Kidney capillary endothelial cell (primary cell): ENCODE measurements at places on chromosomes 12 and 14.

GRCh38 chr12:59733200-59733599, 137.4 kb downstream of the SLC16A7 start:
- DNase-seq = no peak

GRCh38 chr12:8033153-8034044, 883 bp downstream of the FOXJ2 start:
- no peak for DNase-seq

GRCh38 chr12:109307051-109307450, 2.0 kb downstream of the FOXN4 start:
- DNase-seq = no peak

DNA sequence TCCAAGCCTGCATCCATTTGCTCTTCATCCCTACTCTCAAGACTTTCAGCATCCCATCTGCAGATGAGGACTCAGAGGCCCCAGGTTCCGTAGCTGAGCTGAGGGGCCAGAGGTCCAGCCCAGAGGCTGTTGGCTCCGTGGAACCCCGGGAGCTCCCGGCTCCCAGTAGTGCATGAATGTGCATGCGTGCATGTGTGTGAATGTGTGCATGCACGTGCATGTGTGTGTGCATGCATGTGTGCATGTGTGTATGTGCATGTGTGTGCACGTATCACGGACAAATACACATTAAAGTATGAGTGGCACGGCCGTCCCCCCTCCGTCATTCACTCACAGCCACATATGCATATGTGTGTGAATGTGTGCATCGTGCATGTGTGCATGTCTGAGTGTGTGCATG, 149.9 kb downstream of the KIF26A start:
- no peak for DNase-seq

DNA sequence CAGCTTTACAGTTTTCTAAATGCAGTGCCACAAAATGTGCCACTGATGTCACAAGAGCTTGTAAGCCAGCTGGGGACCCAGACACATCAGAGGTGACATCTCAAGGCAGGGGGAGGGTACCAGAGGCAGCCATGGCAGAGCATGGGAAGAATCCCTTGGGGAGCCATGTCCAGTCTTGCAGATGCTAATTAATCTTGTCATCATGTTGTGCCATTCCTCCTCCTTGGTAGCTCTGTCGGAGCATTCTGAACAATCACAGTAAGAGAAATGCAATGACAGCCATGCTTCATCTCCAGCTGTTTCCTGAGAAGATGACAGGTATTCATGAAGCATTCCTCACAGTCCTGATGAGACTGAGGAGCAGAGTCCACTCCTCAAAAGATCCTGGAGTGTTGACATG, 287.9 kb downstream of the RPAP3 start:
- DNase-seq = no peak

DNA sequence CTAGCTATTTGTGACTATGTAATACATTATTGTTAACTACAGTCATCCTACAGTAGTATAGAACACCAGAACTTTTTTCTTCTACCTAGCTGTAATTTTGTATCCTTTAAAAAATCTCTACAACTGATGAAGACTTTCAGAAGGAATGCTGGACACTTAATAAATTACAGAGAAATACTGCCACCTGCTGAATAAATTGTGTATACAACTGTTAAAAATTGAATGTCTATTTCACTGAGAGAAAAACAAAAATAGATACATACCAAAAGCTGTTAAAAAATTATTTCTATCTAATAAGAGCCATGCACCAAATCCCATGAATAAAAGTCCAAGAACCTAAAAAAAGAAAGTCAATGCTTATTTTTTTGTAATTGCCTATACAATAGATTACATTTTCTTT, 6.6 kb downstream of the TSPAN19 start:
- peak; percentile 37 for DNase-seq

GRCh38 chr12:51823875-51824565, 24.5 kb downstream of the FIGNL2 start:
- peak; percentile 53 for DNase-seq

DNA sequence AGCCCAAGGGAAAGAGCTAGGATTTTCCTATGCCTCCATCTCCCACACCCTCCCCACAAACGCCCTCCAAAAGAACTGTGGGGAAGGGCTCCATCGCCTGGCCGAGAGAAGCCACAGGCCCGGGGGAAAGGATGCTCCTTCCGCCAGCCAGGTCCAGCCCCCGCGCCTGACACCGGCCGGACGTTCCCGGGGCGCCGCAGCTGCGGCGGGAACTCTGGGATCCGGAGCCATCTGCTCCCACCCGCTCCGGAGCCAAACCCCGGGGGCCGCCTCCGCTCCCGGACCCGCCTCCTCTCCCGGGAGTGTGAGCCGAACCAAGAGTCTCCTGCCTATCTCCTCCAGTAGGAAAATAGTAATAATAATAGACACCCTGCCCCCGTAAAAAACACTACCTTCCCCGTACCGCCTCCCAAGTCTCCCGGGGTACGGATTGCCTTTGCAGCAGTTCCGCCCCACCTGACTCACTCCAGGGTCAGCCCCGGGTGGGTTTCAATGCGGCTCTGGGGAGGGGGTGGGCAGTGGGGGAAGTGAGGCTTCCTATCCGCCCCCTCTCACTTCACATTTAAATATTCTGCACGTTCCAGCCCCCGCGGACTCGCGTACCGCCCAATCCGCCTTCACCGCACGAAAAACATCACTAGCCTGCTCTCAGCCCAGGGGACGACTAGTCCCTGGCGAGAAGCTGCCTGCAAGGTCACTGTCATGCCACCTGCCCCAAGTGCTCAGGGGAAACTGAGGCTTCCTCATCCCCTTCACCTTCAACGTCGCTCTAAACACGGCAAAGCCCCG, 2.4 kb downstream of the AGAP2 start:
- DNase-seq = no peak

GRCh38 chr14:90299408-90299807, 32.3 kb downstream of the NRDE2 start:
- no peak for DNase-seq

DNA sequence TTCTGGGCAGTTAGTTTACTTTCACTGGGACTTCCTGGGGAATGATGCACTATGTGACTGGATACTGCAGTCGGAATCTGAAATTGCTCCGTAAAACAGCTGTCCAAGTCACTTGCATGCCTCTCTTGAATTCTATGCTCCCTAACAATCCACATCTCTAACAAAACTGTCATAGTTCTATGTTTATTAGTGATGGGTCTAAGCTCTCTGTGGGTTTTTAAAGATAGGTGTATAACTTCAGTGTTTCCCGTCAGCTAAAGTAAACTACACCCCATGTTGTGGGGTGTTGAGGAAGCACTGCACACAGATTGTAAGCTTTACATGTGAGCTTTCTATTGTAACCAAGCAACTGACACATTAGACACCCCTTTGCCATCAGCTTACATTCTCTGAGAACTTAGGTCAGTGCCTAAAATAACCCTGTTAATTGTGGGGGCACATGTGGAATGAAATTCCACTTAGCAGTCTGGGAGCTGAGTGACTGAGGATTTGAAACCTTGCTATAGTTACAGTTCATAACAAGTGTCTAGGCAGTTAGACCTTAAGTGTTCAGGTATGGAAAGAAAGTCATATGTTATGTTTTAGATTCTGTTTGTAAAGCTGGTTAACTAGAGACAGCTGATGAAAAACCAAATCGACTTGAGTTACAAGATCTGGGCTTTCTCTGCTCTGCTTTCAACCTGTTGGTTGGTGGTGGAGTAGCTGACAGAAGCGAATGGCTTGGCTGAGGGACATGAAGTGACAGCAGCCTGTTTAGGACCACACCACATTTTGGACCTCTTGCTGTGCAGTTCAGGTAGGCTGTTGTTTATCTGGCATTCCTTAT, 165.7 kb downstream of the AKAP6 start:
- no peak for DNase-seq

DNA sequence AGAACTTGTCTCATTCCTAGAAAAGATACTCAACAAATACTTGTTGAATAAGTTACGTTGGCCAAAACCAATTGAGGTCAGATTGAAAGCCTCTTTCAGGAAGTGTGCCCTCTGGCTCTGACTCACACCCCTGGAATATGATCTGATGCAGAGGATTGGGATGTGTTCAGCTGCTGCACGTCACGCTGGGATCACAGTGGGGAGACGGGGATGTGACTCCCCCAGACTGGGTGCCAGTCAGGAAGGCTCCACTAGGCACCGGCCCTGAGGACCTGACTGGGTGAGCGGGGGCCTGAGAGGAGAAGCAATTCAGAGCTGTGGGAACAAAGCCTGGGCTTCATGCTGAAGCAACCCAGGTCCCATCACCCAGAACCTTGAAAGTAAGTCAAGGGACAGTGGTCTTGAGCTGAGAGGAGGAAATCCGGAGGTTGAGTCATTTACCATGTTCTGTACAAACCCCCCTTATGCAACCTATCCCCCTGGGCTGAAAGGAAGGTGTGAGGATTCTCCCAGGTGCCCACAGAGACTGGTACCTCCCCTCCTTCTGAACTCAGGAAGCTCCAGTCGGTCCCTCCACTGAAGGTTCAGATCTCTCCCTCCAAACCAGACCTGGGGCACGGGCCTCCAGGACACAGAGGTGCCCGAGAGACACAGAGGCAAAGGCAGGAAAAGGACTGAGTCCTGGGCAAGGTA, 3.9 kb downstream of the CEBPE start:
- peak; percentile 96 for DNase-seq

DNA sequence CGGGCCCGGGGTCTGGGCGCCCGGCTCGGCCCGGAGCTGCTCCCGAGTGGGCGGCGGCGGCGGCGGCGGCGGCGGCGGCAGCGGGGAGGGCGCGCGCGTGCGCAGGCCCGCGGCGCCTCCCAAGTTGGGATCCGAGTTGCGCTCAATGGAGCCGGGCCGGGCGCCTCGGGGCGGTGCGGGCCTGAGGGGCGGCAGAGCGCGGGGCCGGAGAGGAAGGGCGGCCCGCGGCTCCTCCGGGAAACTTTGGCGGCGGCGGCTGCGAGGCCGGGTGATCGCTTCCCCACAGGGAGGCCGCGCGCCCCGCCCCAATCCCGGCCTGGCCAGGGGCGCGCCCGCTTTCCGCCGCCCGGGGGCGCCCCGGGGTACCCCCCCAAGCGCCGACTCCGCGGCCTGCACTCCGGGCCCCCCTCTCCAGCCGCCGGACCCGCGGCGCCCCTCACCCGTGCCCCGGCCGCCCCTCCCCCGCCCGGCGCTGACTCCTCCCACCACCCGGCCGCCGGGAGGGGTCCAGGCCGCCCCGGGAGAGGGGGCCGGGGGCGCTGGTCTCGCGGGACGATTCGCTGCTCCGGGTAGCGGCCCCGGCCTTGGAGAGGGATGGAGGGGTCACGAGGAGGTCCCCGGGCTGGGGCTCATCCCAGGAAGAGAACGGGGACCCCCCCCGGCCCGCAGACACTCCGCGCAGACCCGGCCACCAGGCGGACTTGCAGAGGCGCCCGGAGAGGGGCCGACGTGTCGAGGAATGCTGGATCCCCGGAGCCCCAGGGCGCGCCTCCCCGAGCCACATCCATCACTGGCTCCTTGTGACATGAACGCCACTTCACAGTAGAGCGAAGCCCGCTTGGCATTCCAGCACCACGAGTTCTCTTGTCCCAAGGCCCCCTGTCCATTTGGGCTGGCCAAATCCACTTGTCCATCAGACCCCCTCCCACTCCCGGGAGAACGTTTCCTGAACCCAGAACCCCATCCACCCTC, at the start of gene RILPL1:
TSS of gene RILPL1 (minus strand) at position 48 of the 972 bp plus-strand sequence. CDS start 237 bp downstream, outside the sequence.
- DNase-seq = peak; percentile 43

DNA sequence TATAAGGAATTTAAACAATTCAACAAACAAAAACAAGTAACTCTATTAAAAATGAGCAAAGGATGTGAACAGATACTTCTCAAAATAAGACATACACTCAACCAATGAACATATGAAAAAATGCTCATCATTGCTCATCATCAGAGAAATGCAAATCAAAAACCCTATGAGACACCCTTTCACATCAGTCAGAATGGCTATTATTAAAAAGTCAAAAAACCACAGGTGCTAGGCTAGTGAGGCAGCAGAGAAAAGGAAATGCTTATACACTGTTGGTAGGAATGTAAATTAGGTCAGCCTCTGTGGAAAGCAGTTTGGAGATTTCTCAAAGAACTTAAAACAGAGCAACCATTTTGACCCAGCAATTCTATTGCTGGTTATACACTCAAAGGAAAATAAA, 52.0 kb downstream of the NAV3 start:
- no peak for DNase-seq

GRCh38 chr12:50612882-50613281, 108.1 kb downstream of the DIP2B start:
- DNase-seq = no peak

- DNase-seq = peak; percentile 68
These were observed 59.4 kb downstream of the ZNF664 start for GRCh38 chr12:124032265-124032886.

DNA sequence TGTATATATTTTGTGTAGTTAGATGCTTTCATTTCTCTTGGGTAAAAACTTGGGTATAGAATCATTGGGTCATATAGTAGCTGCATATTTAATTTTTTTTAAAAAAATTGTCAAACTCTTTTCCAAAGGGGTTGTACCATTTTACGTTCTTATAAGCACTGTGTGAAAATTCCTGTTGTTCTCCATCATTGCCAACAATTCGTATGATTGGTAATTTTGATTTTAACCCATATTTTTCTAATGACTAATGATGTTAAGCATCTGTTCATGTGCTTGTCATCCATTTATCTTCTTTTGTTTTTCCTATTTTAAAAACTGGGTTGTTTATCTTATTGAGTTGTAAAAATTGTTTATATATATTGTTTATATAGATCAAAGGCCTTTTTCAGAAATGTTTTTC, 77.4 kb downstream of the OTOGL start:
- no peak for DNase-seq

GRCh38 chr12:56529656-56530055, 8.0 kb downstream of the RBMS2 start:
- DNase-seq = no peak

DNA sequence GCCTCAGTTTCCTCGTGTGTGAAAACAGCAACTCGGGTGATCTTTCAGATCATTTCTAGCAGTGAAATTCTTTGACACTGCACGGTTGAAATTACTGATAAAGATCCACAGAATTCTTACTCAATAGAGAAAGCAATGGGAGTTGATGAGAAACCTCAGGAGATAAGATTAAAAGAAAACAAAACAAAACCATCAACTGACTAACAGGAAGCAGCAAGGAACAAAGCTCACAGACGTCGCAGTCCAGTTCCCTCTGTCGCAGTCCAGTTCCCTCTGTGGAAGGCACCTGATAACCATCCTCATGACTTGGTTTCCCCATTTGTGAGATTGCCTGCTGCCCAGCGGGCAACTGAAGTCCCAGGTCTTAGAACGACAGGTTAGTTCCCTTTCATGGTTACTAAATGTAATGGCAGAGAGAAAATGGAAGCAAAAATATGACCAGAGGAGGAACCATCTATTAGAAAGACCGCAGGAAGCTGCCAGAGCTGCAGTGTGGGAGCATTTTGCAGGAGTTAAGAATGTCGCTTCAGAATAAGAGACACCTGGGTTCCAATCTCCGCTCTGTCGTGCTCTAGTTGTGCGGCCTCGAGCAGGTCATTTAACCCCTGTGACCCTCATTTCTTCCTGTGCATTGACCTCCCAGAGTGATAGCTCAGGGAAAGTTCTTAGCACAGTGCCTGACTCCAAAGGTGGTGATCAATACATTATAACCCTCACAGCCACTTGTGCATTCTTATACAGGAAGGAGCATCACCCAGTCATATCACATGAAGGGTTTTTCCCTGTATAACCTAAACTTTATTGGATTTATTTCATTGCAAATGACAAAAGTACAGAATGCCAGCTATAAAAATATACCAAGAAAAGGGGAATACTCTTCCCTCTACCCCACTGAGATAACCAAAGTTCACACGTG, 5.1 kb upstream of the MED13L start:
- no peak for DNase-seq
